EH (cell line): ENCODE measurements at places on chromosomes 7 and 10.

DNA sequence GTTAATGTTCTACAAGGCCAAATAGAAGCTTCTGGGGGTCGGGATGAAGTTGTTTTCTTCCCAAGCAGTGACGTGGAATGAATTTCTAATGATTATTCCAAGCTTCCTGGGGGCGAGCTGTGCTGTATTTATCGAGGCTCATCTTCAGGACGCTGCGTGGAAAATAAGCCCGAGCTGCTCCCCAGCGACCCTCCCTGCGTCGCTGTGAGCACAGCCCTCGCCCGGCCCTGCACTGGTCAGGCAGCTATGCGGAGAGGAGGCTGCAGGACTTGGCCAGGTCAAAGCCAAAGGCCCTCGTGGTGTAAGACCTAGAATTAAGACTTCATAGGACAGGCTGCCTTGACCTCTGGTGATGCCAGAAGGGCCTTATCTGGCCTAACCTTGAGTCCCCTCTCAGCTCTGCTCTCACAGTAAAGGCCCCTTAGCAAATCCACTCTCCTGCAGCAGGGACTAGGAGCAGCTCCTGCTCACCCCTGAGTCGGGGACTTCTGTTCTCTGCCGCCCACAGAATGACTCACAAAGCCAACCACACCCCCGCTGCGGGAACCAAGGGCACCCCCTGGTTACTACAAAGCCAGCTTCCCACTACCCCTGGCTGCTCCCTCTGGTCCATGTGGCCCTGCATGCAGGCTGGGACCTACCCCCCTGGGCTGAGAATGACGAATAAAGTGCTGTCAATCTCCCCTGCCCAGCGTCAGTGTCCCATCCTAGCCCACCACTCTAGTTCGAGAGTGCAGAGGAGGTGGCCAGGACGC lies 501.6 kb downstream of the TCERG1L start:
- DNase-seq: no peak

DNA sequence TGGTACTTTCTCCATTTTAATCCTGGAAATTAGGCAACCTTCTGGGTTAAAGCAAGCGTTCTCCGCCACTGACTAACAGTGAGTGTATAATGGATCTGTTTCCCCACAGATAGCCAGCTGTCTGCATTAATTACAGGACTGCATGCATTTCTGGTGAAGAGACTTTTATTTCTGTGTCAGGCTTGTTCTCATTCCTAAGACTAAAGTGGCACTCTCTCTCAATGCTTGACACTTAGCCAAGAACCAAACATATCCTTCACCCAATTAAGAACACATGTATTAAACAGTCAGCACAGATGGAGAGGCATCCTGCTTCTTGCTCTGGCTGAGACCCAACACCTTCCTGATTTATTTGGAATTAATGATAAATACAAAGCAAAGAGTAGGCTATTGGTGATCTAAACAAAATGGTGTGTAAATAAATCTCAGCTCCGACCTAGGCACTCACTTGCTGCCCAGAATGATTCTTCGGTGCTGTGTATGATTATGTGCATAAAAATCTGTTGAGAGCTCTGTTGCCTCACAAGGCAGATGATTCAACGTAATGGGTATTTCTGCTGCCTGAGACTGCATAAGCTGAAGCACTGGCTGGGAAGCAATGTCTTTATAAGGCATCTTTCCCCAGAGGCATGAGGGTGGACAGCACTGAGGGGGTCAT lies 16.8 kb downstream of the CALU start:
- DNase-seq: peak; percentile 98

DNA sequence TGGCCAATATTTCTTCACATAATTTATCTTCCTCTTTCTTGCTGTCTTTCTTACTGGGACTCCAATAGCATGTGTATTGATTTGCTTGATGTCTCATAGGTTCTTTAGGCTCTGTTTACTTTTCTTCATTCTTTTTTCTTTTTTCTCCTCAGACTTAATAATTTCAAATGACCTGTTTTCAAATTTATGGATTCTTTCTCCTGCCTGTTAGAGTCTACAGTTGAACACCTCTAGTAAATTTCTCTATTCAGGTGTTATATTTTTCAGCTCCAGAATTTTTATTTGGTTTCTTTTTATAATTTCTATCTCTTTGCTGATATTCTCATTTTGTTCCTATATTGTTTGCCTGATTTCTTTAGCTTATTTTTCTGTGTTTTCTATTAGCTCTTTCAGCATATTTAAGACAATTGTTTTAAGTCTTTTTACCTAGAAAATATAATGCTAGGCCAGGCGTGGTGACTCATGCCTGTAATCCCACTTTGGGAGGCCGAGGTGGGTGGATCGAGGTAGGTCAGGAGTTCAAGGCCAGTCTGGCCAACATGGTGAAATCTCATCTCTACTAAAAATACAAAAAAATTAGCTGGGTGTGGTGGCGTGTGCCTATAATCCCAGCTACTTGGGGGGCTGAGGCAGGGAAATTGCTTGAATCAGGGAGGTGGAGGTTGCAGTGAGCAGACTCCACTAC lies 61.9 kb upstream of the TNS3 start:
- no peak for DNase-seq

- peak; percentile 79 for DNase-seq
Measured at GRCh38 chr10:68406815-68407548, at the start of gene RUFY2. TSS of gene RUFY2 (minus strand) at chr10:68407277. CDS start at chr10:68407189, 88 bp downstream.

DNA sequence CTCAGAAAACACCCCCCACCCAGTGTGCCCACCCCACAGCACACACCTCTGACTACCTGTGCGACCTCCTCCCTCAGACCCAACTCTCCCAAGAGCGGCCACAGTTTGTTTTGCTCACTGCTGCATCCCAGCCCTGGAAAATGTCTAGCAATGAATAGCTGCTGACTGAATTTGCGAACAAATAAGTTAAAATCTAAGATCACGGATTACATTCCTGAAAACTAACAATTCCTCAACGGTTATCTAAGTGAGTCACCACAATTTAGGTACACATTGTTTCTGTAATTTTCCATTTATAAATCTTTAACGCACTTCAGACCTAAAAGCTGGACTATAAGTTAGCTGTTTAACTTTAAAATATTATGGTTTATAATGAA lies 235.2 kb downstream of the ZMYND11 start:
- peak; percentile 12 for DNase-seq

DNA sequence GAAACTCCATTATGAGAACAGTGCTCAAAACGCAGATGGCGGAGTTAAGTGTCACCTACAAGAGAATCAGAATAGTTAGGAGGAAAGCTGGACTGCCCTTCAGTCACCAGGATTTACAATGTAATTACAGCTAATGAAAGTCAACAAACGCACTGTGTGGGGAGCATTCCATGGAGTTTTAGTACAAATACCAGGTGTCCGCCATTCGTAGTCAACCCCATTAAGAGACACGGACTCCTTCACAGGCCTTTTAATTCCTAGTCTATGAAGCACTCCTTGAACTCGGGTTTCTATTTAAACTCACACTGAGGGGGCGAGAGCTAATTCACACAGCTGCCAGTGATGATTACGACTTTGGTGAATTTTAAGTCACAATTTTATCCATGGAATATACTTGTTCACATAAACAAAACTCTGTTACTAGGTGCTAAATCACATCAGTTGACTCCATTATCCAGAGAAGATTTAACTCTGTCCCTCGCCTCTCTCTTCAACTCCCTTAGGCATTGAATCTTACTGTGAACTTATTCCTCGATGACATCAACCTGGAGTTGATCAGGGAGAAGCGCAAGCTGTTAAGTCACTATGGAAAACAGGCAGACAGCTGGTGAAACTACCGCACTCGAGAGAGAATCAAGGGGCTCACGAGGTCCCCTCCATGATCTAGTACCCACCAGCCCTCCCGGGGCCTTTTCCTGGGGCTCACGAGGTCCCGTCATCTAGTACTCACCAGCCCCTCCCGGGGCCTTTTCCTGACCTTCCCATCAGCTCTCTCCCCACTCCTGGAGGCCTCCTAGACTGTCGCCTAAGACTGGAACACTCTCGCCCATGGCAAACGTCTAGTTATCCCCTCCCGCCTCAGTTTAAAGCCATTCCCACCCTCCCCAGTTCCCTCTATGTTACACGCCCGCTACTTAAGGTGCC lies 1.5 kb downstream of the ZFAND2A start:
- no peak for DNase-seq

GRCh38 chr7:69516238-69516820 lies 81.9 kb upstream of the AUTS2 start:
- DNase-seq: no peak

DNA sequence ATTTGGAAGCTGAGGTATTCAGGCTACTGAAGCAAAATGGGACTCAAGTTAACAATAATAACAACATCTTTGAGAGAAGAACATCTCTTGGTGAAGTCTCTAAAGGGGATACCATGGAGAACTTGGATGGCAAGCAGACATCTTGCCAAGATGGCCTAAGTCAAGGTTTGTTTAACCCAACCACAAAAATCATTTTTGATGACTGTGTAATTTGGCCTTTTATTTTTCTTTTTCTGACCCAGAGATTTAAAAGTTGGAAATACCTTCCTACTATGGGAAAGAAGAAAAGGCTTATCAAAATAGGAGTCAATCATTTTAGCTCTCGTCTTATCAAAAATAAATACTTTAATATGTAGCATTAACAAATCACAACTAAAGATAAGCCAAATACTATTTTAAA lies 72.4 kb downstream of the PON1 start:
- no peak for DNase-seq

GRCh38 chr10:13485623-13486022 lies 43.2 kb downstream of the BEND7 start:
- DNase-seq: peak; percentile 11

- DNase-seq: no peak
Measured at GRCh38 chr10:77430530-77430929, 207.1 kb downstream of the KCNMA1 start.

- no peak for DNase-seq
Measured at GRCh38 chr10:35019041-35020024, 70.8 kb downstream of the CUL2 start.

DNA sequence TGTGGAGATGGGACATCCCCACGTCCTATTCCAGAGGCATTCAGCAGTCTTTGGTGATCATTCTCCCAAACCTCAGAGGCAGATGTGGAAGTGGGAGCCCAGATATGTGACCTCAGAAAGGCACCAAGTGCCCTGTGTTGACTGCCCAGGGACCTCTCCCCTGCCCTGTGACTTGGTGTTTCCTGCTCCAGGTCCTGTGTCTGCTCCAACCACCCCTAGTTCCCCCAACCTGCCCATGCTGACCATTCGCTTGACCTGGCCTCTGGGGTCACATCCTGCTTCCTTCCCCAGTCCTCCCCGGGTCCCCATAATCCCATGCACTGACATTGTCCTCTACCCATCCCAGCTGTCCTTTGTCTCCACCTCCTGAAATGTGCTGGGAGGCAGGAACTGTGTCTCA lies 7.6 kb downstream of the CYP26A1 start:
- no peak for DNase-seq

DNA sequence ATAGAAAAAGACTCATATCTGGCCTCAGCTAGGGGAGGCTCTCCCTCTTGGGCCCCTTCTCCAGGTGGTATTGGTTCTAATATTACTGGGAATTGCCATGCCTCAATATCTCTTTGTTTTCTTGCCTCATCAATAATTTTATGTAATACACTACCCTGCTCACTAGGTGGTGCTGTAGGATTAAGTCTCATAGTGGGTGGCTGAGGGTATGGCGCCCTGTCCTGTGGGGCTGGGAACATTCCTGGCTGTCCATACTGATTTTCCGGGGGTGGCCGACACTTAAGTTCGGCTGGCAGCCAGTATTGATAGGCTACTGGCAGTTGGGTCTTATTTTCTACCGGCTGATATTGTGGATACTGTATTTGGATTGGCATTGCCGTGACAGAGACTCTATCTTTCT lies 9.0 kb upstream of the TAS2R3 start:
- peak; percentile 29 for DNase-seq

DNA sequence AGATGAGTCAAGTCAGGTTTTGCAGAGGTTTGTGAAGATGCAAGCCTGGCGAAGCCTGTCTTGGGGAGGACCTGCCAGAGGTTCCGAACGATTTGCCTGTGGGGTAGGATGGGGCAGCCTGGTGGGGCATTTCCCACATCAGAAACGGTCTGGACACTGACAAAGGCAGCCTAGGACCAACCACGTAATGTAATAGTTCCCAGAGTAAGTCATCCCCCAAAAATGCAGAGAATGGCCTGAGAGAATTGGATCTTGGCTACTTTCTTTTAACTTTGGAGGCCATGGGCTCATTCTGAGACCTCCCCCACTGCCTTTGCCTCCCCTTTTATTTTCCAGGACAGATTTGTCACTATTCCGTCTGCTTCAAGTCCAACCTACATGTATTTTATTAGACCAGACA lies 168.9 kb upstream of the SH2B2 start:
- peak; percentile 98 for DNase-seq

DNA sequence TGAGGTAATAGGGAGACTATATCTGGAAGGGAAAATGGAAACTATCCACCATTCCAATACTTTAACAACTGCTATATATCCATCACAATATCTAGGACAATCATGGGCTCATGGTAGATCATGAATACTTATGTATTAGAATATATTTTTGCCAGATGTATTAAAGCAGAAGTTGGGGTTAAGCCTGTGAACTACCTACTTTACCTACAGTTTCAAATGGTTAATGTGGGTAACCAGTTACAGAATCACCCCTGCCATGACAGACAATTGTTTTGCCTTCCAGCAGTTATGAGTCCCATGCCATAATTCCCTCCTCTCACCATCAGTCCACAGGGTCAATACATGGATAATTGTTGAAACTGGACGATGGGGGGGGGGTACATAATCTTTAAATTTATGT lies 29.9 kb upstream of the RAPGEF5 start:
- no peak for DNase-seq

DNA sequence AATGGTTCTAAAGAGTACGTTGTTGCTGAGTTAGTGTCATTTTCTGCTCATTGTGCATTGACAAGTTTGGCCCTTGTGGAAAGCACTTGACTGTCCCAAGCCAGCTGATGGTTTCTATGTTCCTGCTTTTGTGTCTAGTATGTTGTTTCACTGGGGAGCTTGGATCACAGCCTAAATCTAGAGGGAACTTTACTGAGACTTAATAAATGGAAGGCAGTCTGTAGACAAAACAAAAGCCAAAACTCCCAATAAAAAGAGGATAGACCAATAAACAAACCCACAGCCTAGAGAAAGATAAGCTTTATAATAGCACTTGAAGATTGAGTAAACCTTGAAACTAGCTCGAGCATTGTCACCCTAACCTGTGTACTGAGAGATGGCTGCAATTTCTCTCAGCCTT lies 196.8 kb downstream of the ADRA2A start:
- no peak for DNase-seq

DNA sequence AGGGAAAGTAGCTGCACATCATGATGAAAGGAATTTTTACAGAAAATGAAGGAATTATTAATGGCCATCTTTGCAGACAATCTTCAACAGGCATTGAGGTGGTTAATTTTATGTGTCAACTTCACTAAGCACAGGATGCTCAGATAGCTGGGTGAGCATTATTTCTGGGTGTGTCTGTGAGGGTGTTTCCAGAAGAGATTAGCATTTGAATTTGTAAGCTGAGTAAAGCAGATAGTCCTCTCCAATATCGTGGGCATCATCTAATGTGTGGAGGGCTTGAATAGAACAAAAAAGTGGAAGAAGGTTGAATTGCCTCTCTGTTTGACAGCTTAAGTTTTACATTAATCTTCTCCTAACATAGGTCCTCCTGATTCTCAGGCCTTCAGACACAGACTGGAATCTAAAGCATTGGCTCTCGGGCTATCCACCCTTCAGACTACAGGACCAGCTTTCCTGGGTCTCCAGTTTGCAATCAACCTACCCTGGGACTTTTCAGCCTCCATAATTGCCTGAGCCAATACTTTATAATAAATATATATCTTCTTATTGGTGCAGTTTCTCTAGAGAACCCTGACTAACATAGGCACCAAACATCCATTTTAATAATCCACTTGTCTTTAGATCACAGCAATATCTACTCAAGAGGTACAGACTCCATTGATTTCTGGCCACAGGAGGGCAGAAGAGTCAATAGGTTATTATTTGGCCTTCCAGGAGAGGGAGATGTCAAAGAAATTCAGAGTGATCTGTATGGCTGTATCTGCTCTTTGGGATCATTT lies 10.5 kb upstream of the CRPPA start:
- DNase-seq: peak; percentile 25
